ENCODE measurements at places on chromosomes 11 and 22. TPM values are rescaled to one million over a fixed set of nuclear protein-coding genes. Genes with fewer than 3 reads are reported as not detected.

The SYNGR1 gene
- total RNA-seq: 14.5 TPM

The CHRM1 gene
- total RNA-seq: 0.06 TPM

The OR51M1 gene
- total RNA-seq: not detected

The TRIM66 gene
- total RNA-seq: 1.5 TPM

The MPZL3 gene
- 0.31 TPM for total RNA-seq

The NXPE4 gene
- total RNA-seq: not detected

The GDPD4 gene
- not detected for total RNA-seq

The UBQLN3 gene
- not detected for total RNA-seq

All from A549 treated with GW870086 at 1 μM for 4 hours (cell line).